DMS53 (cell line): ENCODE measurements at places on chromosomes 16 and 17.

DNA sequence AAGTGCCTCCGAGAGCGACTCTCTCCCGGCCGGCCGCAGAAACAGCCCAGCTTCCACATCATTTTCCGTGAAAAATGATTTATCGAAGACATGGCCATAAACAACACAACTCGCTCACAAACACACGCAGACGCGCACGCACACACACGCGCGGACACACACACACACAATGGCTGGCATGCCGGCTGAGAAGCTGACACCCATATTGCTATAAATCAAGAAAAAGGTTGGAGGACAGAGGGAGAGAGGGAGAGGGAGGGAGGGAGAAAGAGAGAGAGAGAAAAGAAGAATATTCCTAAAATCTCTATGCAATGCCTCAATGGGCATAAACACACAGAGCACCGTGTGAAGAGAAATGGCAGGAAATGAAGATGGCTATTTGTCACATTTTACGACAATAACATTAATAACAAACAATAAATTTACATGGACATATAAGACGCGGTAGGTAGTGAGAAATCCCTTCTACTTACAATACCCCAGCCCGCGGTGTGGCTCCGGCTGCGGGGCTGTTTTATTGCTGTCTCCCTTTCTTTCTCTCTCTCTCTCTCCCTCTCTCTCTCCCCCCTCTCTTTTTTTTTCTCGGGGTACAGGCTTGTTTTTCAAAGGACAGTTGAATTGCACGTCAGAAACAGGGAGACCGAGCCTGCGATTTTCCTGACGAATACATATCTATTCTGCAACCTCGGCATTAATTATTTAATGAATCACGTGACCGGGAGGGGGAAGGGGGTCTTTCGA lies 9.5 kb downstream of the HOXB4 start:
- no peak for DNase-seq

- peak; percentile 3 for DNase-seq
These were observed 1469.5 kb upstream of the GOT2 start for GRCh38 chr16:60203525-60204124.

DNA sequence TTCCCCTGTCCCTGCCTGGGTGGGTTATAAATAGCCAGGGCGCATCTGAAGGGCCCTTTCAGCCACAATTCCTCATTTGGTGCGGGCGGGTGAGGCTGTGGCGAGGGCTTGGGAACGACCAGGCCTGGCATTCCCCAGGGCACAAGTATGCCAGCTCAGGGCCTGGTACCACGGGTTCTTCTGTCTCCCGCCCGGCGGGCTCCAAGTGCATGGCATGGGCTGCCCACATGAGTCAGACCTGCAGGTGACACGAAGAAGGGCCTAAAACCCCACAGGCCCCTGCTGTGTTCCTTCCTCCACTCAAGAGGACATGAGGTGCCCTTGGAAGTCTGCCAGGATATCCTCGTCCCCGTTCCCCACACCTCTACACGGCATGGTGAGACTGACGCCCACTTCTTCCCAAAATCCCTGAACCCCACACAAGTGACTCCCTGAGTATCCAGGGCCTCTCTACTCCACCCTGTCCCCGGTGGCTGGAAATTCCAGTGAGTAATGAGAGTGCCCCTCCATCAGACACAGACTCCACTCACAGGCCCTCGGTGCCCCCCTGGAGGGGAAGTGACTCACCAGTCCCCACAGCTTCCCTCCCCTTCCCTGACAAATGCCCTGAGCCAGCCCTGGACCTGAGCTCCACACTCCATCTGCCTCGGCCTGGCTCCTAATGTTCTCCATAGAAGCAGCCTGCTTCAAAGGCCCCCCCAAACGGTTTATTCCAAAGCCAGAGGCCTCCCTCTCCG lies 68.8 kb downstream of the ABR start:
- peak; percentile 90 for DNase-seq

DNA sequence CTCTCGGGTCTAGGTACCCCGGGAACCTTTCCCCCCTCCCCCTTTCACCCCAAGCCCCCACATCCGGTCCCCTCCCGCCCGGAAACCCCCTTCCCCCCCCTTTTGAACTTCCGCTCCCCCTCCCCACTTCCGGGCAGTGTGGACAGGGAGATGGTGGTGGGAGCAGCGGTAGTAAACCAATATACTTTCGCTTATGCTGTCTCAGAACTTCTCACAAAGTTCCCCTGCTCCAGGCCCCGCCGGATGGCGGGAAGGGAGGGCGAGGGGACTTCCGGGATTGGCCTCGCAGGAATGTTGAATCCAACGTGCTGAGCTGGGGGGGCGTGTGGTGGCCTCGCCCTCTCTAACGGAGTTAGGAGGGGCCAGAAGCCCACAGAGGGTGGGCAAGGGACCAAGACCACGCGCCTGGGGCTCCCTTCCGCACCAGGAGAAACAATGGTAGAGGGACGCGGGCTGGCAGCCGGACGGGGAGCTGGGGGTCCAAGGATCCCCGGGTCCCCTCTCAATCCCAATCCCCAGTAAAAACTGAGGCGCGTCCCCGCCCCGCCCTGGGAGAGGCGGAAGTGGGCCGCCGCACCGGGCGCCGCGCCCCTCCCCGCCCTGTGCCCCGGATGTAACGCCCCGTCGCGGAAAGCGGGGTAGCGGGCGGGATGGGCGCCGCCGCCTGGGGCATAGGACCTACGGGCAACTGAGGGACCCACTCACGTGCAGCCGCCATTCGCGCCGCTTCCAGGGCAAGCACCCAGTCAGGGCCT lies 742 bp downstream of the PFN1 start:
- peak; percentile 65 for DNase-seq

- no peak for DNase-seq
These were observed 51.2 kb downstream of the RAI1 start for GRCh38 chr17:17732444-17732843.
